ENCODE measurements at places on chromosomes 7 and 10.

DNA sequence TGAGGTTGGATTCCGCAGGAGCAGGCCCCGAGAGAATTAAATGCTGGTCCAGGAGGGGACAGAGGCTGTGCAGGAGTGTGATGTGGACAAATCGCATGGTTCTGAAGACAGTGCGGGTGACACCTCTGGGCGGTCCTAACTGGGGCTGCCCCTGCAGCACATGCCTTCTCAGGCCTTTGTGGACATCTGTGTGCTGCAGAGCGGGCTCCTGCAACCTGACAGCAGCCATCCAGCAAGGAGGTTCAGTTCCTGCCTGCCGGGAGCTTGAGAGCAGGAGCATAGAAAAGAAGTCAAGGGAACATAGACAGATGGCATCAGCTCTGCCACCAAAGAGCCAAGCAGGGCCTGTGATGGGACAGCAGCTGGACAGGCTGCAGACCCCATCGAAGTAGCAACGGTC, 135.9 kb upstream of the PPP2R2D start:
- no peak for DNase-seq

DNA sequence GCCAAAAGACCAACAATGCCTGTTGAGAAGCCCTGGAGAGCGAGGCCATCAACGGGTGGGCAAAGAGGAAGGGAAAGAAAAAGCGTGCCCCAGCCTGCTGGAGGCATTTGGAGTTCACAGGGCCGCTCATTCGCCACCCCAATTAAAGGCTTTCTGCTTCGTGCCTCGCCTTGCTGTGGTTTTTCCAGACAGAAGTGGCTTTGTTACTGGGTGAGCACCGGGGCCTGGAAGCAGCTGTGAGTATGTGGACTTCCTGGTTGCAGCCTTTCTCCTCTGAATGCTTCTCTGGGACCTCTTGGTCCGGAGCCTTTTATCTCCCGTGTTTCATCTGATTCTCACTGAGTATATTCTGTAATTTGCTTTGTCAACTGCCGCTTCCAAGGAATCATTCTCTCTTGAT, 118.1 kb upstream of the EGR2 start:
- no peak for DNase-seq

GRCh38 chr10:126225672-126226008, 162.6 kb downstream of the ADAM12 start:
- DNase-seq, result no peak

DNA sequence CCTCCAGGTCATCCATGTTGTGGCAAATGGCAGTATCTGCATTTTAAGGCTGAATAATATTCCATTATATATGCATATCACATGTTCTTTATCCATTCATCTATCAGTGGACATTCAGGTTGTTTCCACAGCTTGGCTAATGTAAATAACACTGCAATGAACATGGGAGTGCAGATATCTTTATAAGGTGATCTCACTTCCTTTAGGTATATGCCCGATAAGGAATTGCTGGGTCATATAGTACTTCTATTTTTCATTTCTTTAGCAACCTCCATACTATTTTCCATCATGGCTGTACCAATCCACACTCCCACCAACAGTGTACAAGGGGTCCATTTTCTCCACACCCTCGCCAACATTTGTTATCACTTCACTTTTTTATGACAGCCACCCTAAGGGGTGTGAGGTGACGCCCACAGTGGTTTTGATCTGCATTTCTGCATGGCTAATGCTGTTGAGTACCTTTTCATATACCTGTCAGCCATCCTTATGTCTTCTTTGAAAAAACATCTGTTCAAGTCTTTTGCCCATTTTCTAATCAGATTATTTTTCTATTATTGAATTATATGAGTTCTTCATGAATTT, 18.9 kb downstream of the ABI1 start:
- no peak for DNase-seq

- DNase-seq, result no peak
Observed at GRCh38 chr7:44311561-44312495, 13.6 kb downstream of the CAMK2B start.

DNA sequence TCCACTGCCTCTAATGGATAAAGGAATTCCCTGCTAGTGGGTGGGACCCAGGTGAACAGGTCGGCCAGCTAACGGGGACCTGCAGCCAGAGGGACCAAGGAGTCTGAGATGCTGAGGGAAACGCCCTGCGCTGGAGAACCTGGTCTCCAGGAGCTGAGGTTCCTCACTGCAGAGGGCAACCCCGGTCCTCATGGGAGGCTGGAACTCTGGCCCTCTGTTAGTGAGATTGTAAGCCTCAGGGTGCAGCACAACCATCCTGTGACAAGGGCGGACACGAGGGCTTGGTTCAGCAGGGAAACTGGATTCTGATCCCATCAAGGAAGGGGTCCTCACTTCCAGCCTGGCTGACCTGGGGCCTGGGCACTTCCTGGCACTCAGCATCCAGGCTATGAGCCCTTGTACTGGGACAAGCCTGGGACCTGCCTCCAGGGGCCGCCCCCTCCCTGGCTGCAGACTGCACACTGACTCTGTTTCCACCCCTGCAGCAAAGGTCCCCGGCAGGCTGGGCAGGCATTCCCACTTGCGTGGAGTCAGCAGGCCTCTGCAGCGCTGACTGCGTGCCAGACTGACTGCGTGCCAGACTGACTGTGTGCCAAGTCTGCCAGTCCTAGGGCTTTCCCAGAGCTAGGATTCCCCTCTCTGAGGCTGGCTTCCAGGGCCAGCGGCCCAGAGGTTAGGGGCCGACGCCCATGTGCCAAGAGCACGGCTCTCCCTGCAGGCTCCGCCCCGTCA, 143.2 kb downstream of the MAPK8 start:
- DNase-seq, result no peak

- no peak for DNase-seq
Observed at GRCh38 chr7:140074780-140075179, 12.0 kb upstream of the PARP12 start.
